ENCODE measurements at places on chromosomes 2 and 18. TPM values are rescaled to one million over a fixed set of nuclear protein-coding genes. Genes with fewer than 3 reads are reported as not detected.

The ALPG gene
- not detected for total RNA-seq

- no peak for DNase-seq
- H3K4me3 ChIP-seq = no peak overlapping the region
- peaks cover 10% of the 10 kb centered on the region for H3K4me1 ChIP-seq
- no peaks in the 10 kb centered on the region for H3K36me3 ChIP-seq
- no peak overlapping the region for H3K27ac ChIP-seq
These were observed 47.2 kb downstream of the EML6 start for GRCh38 chr2:54770676-54771075.

DNA sequence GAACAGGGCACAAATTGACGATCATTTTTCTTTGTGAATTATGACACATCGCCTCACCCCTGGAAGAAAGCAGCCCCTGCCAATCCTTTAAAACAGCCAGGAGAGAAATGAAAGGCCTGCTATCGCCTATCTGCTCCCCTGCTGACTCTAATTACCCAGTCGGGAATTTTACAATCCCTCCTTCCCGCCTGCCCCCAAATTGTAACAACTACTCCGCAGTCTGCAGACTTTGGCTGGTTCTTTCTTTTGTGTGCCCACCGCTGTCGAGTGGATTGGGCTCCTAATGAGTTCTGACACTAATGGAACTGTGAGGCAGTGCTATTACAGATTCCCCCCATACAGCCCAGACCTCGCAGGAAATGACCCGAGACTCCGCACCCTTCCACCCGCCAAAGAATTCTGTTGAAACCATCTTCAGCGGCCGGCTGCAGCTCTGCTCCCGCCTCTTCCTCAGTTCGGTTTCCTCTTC, 281.2 kb upstream of the PARD3B start:
- no peaks in the 10 kb centered on the region for H3K27me3 ChIP-seq
- H3K27ac ChIP-seq = no peak overlapping the region
- H3K4me3 ChIP-seq = no peak overlapping the region
- no peaks in the 10 kb centered on the region for H3K36me3 ChIP-seq

- peaks cover 8% of the 10 kb centered on the region for H3K4me1 ChIP-seq
- no peaks in the 10 kb centered on the region for H3K27me3 ChIP-seq
- H3K4me3 ChIP-seq = peak overlapping the region; percentile 87
- H3K27ac ChIP-seq = peak overlapping the region; percentile 85
- H3K36me3 ChIP-seq = peaks cover 45% of the 10 kb centered on the region
- DNase-seq = no peak
These were observed 479 bp upstream of the ATP5F1A start for GRCh38 chr18:46098616-46098933.

DNA sequence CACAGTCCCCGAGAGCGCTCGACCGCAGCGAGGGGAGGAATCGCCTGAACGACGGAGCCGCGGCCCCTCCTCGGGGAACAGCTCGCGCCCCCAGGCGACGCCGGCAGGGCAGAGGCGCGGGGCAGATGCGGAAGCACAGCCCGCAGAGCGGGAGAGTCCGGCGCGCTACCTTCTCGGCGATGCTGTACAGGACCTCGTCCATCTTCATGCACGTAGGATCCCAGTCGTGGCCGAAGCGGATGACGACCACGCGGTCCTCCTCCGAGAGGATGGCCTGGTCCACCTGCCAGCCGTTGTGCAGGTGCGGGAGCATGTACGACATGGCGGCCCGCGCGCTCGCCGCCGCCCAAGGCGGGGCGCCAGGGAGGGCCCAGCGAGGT, 302 bp downstream of the TXNL4A start:
- DNase-seq = peak; percentile 54
- peaks cover 34% of the 10 kb centered on the region for H3K36me3 ChIP-seq
- no peaks in the 10 kb centered on the region for H3K27me3 ChIP-seq
- no peak overlapping the region for H3K27ac ChIP-seq
- peak overlapping the region; percentile 73 for H3K4me3 ChIP-seq
